ENCODE measurements at places on chromosomes 4 and X.

- DNase-seq = no peak
Observed at GRCh38 chr4:107858158-107858742, 33.5 kb downstream of the SGMS2 start.

DNA sequence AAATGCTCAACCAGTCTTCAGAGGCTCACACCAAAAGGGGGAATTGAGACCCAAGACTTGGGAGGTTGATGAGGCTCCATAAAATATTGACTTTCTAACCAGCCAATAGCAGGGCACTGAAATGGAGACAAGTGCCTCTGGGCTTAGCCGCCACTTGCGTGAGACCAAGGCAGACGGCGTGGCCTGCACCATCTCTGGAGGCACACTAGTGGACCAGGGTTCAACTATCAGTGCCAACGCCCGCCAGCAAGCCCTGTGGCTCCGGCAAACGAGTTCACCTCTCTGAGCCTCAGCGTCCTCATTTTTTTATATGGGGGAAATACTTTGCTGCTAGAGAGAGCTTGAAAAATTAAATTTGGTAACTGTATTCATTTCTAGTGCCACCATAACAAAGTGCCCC, 50.3 kb downstream of the PPP2R2C start:
- DNase-seq = no peak

GRCh38 chrX:23616361-23616760, 50.9 kb upstream of the PRDX4 start:
- no peak for DNase-seq

DNA sequence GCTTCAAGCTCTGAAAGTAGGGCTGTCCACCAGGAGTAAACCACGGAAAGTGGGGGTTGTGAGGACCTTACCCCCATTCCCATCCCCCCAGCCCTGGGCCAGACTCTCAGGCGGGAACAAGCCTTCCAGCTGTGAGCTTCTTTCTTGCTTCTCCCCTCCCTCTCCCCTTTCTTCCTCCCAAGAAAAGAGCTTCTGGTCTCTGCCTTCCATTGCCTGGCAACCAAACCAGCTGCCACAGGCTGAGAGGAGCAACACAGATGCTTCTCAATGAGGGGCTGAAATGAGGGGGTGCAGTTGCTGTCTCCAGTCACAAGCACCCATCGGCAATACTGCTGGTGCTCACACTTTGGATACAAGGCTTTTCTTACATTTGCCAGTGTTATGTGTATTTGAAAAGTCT, 72.5 kb downstream of the SLC16A2 start:
- no peak for DNase-seq

GRCh38 chr4:41424522-41424921, 113.4 kb upstream of the LIMCH1 start:
- DNase-seq = no peak

DNA sequence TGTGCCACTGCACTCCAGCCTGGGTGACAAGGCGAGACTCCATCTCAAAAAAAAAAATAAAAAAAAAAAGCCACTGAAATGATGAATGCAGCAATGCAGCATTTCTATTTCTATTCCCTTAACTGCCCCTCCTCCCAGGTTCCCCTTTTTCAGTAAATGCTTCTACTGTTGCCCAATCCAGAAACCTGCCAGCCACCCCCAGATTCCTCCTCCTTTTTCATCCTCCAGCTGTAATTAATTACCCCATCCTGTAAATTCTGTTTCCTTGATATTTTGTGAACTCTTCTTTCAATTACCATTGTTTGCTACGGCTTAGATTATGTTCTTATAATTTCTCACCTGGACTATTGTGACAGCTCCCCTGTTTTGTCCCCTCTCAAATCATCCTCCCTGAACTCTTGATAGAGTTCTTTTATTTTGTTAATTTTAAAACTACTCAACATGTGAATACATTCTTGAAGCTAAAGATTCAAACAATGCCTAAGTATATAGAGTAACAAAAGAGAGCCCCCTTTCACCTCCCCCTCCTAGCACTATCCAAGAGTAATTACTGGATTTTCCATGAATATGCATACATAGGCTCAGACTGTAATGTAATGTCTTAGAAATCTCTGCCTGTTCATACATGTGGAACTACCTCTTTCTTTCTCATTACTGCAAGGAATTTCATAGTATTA, 140.6 kb upstream of the GPC4 start:
- no peak for DNase-seq
